ENCODE measurements at places on chromosomes 12 and 14. TPM values are rescaled to one million over a fixed set of nuclear protein-coding genes. Genes with fewer than 3 reads are reported as not detected.

Gene SLC2A14
- total RNA-seq, result not detected

Gene BCL7A
- total RNA-seq, result 82.6 TPM

Gene GALNT6
- not detected for total RNA-seq

Gene DBX2
- total RNA-seq, result 1.6 TPM

Gene KMT2D
- 57.6 TPM for total RNA-seq

Gene FBLN5
- 1.6 TPM for total RNA-seq

Gene GPRC5D
- total RNA-seq, result not detected

Gene MMP19
- total RNA-seq, result not detected

Gene ETFBKMT
- total RNA-seq, result 3.4 TPM

Gene AREL1
- 70.1 TPM for total RNA-seq

Gene RERG
- total RNA-seq, result 3.1 TPM

Gene RFLNA
- 7.2 TPM for total RNA-seq

Gene RASAL1
- 2.8 TPM for total RNA-seq

Gene CLEC1A
- 0.63 TPM for total RNA-seq

Gene PLEKHH1
- total RNA-seq, result 37.2 TPM

Gene MDM1
- total RNA-seq, result 26.9 TPM

Gene MYH6
- not detected for total RNA-seq

Gene CLEC6A
- total RNA-seq, result not detected

Gene ASB2
- total RNA-seq, result not detected

Gene CDCA3
- total RNA-seq, result 4.1 TPM

Gene MYF6
- total RNA-seq, result not detected

Gene IGF1
- 4.4 TPM for total RNA-seq

Gene NID2
- 6.9 TPM for total RNA-seq

Gene HOTAIR
- total RNA-seq, result not detected

Gene AMDHD1
- 0.63 TPM for total RNA-seq

Gene MYO1H
- total RNA-seq, result 0.31 TPM

Gene ADAMTS20
- 0.94 TPM for total RNA-seq

Gene EDDM3A
- total RNA-seq, result not detected

Gene BATF
- not detected for total RNA-seq

Gene OR10A7
- not detected for total RNA-seq

Gene PAPOLA
- 321 TPM for total RNA-seq

Gene PPM1H
- 9.7 TPM for total RNA-seq

Gene IPO4
- total RNA-seq, result 18.2 TPM

Gene SMOC1
- total RNA-seq, result 27.2 TPM

Gene OR6S1
- total RNA-seq, result not detected

Gene FOXG1
- total RNA-seq, result 80.4 TPM

Gene TAS2R42
- total RNA-seq, result not detected

Gene INSM2
- not detected for total RNA-seq

Gene ZDHHC22
- total RNA-seq, result 14.7 TPM

Gene SLC5A8
- total RNA-seq, result 2.8 TPM

Gene KRT3
- total RNA-seq, result not detected

All from parietal lobe (tissue), 2 donors.